ENCODE measurements at places on chromosomes 11 and 22.
A peak's percentile ranks its signal among the peaks of the same experiment; 100 is the strongest.

DNA sequence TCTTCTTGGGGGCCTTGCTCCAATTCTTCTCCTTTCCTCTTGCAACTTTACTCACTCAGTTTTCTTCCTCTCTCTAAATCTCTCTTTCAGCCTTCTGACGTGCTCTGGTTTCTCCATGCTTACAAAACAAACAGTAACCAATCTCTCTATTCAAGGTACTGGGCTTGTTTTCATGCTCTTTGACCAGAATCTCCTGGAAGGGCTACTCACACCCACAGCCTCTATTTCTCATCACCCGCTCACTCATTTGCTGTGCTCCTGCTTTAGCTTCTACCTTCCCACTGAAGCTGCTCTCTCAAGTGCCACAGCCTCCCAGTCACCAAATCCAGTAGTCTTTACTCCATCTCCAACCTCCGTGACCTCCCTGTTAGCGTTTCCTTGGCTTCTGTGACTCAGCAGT is 60.4 kb downstream of the SERGEF start:
- H3K27ac ChIP-seq: no peak overlapping the region
- no peaks in the 10 kb centered on the region for H3K27me3 ChIP-seq
- DNase-seq: no peak
- H3K36me3 ChIP-seq: peaks cover 53% of the 10 kb centered on the region
- H3K4me1 ChIP-seq: no peaks in the 10 kb centered on the region

GRCh38 chr11:69456712-69457111 is 24.8 kb upstream of the LINC01488 start:
- H3K36me3 ChIP-seq: peaks cover 2% of the 10 kb centered on the region
- H3K4me3 ChIP-seq: no peak overlapping the region
- H3K4me1 ChIP-seq: no peaks in the 10 kb centered on the region
- DNase-seq: no peak
- no peak overlapping the region for H3K27ac ChIP-seq

- peaks cover 2% of the 10 kb centered on the region for H3K4me1 ChIP-seq
- peaks cover 2% of the 10 kb centered on the region for H3K27me3 ChIP-seq
- no peak overlapping the region for H3K27ac ChIP-seq
Observed at GRCh38 chr22:32622004-32622743, 147.6 kb downstream of the FBXO7 start.

GRCh38 chr22:31079095-31079642 is 1.9 kb upstream of the SMTN start:
- no peaks in the 10 kb centered on the region for H3K27me3 ChIP-seq
- no peak for DNase-seq
- no peak overlapping the region for H3K27ac ChIP-seq
- H3K4me3 ChIP-seq: no peak overlapping the region
- H3K4me1 ChIP-seq: peaks cover 30% of the 10 kb centered on the region

- peak overlapping the region; percentile 97 for H3K4me3 ChIP-seq
- peaks cover 7% of the 10 kb centered on the region for H3K36me3 ChIP-seq
- H3K27me3 ChIP-seq: no peaks in the 10 kb centered on the region
- H3K27ac ChIP-seq: no peak overlapping the region
Observed at GRCh38 chr11:57512646-57513451, 2.7 kb downstream of the SLC43A1 start.

DNA sequence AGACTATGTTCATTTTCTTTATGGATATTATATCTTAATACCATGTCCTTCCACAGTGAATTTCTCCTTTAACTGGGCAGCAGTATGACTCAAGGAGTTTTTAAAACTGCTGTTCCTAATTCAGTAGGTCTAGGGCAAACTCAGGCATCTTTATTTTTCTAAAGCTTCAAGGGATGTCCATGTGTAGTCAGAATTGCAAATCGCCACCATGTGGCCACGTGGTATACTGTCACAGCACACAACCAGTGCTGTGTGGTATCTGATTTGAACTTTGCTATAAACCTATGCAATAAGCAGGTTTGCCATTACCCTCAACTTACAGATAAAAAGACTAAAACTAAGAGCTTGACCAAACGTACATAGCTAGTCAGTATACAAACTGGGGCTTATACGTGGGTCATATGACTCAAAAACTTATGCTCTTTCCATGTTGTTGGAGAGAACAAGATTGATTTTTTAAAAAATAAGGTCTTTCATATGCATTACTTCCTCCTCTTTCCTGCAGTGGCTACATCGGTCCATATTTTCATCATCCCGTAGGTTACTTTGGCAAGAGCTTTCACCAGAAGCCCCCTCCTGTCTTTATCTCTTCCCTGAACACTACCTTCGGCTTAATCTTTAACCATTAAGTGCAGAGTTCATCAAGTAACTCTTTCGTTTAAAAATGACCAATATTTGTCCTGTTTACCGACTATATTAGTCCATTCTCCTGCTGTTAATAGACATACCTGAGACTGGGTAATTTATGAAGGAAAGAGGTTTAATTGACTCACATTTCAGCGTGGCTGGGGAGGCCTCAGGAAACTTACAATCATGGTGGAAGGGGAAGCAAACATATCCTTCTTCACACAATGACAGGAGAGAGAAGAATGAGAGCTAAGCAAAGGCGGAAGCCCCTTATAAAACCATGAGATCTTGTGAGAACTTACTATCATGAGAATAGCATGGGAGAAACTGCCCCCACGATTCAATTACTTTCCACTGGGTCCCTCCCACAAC is 8.0 kb upstream of the HTATIP2 start:
- H3K27me3 ChIP-seq: peaks cover 4% of the 10 kb centered on the region
- no peaks in the 10 kb centered on the region for H3K36me3 ChIP-seq
- H3K4me1 ChIP-seq: peaks cover 4% of the 10 kb centered on the region
- no peak overlapping the region for H3K4me3 ChIP-seq
- no peak overlapping the region for H3K27ac ChIP-seq

DNA sequence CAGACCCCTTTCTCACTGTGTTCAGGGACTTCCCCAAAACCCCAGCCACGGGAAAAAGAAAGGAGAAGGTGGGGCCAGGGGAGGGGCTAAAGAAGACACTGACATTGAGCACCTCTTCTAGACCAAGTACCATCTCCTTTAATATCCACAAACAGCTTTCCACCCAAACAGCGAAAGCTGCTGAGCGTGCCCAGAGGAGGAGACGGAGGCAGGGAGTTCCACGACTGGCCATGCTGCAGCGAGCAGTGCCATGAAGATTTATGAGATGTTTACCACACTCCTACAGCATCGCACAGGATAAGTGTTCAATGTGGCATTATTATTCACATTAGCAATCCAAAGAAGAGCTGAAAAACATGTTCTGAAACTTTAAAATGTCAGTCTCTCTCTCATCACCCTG is 127.4 kb downstream of the LARGE1 start:
- no peaks in the 10 kb centered on the region for H3K27me3 ChIP-seq
- DNase-seq: no peak
- H3K36me3 ChIP-seq: peaks cover 4% of the 10 kb centered on the region
- no peak overlapping the region for H3K4me3 ChIP-seq
- peaks cover 2% of the 10 kb centered on the region for H3K4me1 ChIP-seq

GRCh38 chr11:123976770-123977560 is 616 bp downstream of the OR10S1 start:
- H3K36me3 ChIP-seq: no peaks in the 10 kb centered on the region
- no peak overlapping the region for H3K27ac ChIP-seq
- H3K4me1 ChIP-seq: no peaks in the 10 kb centered on the region

DNA sequence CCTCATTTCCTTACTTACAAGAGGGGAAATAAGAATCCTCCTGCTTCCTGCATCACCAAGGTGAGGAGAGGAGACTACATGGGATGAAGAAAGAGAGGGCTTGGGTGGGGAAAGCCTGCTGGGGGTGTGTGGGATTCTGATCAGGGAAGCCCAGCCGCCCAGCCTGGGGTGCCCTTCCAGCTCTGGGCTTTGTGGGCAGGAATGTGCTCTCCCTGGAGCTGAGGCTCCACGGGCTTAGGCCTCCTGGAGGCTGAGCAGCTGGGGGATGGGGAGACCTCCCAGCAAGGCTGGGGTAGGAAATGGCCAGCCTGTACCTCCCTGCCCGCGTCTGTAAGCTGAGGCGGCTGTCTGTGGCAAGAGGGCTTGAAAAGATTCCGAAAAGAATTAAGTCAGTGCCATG is 206.1 kb downstream of the GRIK4 start:
- H3K27me3 ChIP-seq: peaks cover 24% of the 10 kb centered on the region
- DNase-seq: no peak
- H3K27ac ChIP-seq: no peak overlapping the region
- no peaks in the 10 kb centered on the region for H3K36me3 ChIP-seq

DNA sequence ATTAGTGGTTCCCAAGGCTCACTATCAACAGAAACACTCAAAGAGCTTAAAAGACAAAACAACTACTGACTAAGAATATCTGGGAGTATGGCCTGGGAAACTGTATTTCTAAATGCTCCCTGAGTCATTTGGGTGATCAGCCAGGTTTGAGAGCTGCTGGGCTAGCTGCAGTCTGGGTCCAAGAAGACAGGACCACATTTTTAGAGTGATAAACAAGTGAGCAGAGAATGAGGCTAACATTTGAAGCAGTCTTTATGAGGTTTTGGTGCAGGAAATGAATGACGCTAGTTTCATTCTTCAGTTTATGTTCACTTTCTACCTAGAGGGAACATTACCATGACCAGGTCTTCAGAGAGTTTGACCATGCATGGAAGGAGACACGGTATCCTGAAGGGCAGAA is 97.7 kb downstream of the TEAD1 start:
- no peaks in the 10 kb centered on the region for H3K36me3 ChIP-seq
- H3K27me3 ChIP-seq: peaks cover 10% of the 10 kb centered on the region
- H3K4me1 ChIP-seq: no peaks in the 10 kb centered on the region
- DNase-seq: no peak
